ENCODE measurements at places on chromosomes 7 and 10. TPM values are rescaled to one million over a fixed set of nuclear protein-coding genes. Genes with fewer than 3 reads are reported as not detected.

SEC24C gene
- 46.1 TPM for total RNA-seq

FOXP2 gene
- 3.3 TPM for total RNA-seq

MYH16 gene
- not detected for total RNA-seq

ASB15 gene
- total RNA-seq: not detected

PNLIPRP2 gene
- not detected for total RNA-seq

OPALIN gene
- not detected for total RNA-seq

RBP3 gene
- total RNA-seq: not detected

SOSTDC1 gene
- not detected for total RNA-seq

AIFM2 gene
- 8.9 TPM for total RNA-seq

BTRC gene
- 9.3 TPM for total RNA-seq

CLRN3 gene
- total RNA-seq: not detected

UPK3B gene
- total RNA-seq: 8.6 TPM

IDI2 gene
- not detected for total RNA-seq

TRPV5 gene
- not detected for total RNA-seq

MYPN gene
- total RNA-seq: not detected

CALN1 gene
- not detected for total RNA-seq

ASB10 gene
- not detected for total RNA-seq

ZNF365 gene
- 0.12 TPM for total RNA-seq

UNC5B gene
- 35.2 TPM for total RNA-seq

CYP2W1 gene
- total RNA-seq: 0.12 TPM

RINT1 gene
- total RNA-seq: 16.2 TPM

TMEM72 gene
- total RNA-seq: not detected

LYZL1 gene
- not detected for total RNA-seq

SLC13A4 gene
- 1.2 TPM for total RNA-seq

HYAL4 gene
- not detected for total RNA-seq

ATOH7 gene
- total RNA-seq: not detected

PPP1R3C gene
- total RNA-seq: 20.6 TPM

KIAA1549 gene
- 3.9 TPM for total RNA-seq

ADARB2 gene
- not detected for total RNA-seq

C10orf62 gene
- total RNA-seq: not detected

EXOC6 gene
- 0.35 TPM for total RNA-seq

NOLC1 gene
- 37.6 TPM for total RNA-seq

TUBAL3 gene
- not detected for total RNA-seq

SPACDR gene
- 8.4 TPM for total RNA-seq

GPR22 gene
- not detected for total RNA-seq

SPDYE2 gene
- total RNA-seq: not detected

ASAH2 gene
- 0.47 TPM for total RNA-seq

CTAGE8 gene
- total RNA-seq: under 0.01 TPM

SFMBT2 gene
- 1.3 TPM for total RNA-seq

CNPY1 gene
- total RNA-seq: not detected

BLVRA gene
- 18.5 TPM for total RNA-seq

TEX47 gene
- total RNA-seq: not detected

ANXA8 gene
- 0.77 TPM for total RNA-seq

OR6B1 gene
- total RNA-seq: not detected

EPHB6 gene
- 32.3 TPM for total RNA-seq

TMEM225B gene
- 4.2 TPM for total RNA-seq

TAS2R5 gene
- total RNA-seq: 0.47 TPM

TAS2R41 gene
- total RNA-seq: not detected

PDSS1 gene
- 6.2 TPM for total RNA-seq

HDAC9 gene
- 2.4 TPM for total RNA-seq

WDR37 gene
- total RNA-seq: 12.4 TPM

CALHM1 gene
- total RNA-seq: not detected

TNKS2 gene
- total RNA-seq: 25.6 TPM

PDZD8 gene
- 19.3 TPM for total RNA-seq

HHEX gene
- total RNA-seq: 0.51 TPM

NUDT1 gene
- 8.8 TPM for total RNA-seq

ABCC2 gene
- 0.68 TPM for total RNA-seq

CCT6A gene
- 76.1 TPM for total RNA-seq
